COLO829 (cell line): ENCODE measurements at places on chromosomes 1 and 21.

- no peak for DNase-seq
Measured at GRCh38 chr1:185907246-185907645, 173.1 kb downstream of the HMCN1 start.

DNA sequence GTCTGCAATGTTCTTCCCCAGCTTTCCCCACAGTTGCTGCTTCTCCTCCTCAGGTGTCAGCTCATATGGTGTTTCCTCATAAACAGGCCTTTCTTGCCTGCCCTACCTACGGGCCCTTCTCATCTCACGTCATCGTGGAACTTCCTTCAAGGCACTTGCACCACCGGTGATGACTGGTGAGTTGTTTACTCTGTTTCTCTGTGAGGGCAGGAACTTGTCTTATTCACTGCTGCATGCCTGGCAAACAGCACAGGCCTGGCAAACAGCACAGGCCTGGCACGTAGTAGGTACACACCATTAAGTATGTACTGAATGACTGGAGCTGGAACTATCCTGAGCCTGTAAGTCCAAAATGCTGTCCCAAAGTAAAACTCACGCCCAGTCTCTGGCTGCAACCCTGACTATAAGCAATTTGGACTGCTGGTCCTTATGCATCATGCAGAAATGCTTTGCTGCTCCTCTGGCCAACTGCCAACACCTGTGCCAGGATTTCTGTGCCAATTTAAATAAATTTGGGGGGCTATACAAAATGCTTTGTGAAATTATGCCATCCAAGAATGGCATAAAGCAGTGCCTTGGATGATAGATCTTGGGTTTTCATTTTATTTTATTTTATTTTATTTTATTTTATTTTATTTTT is 25.7 kb downstream of the STK40 start:
- no peak for DNase-seq

GRCh38 chr1:184507604-184508280 is 120.9 kb downstream of the C1orf21 start:
- DNase-seq: no peak

- no peak for DNase-seq
Measured at GRCh38 chr1:1552263-1552639, 11.8 kb upstream of the TMEM240 start.

- no peak for DNase-seq
Measured at GRCh38 chr1:96688767-96689166, 32.8 kb upstream of the PTBP2 start.

DNA sequence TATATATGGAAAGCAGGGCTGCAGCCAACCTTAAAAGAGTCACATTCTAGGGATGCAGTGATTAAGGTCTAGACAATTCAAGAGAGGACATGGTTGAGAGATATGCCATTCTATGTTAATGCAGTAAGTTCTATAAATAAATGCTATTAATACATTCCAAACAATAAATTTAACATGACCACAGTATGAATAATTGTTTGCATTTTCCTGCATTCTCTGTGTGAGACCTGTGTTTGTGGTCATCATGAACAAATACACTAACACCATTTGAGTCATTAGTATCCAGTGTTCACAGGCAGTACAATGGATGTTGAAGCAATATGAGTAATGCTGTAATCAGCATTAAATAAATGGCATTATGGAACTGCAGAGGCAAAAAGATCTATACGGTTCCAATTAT is 5.5 kb upstream of the ZRANB2 start:
- DNase-seq: no peak

- DNase-seq: no peak
Measured at GRCh38 chr1:11345971-11346715, 73.1 kb downstream of the UBIAD1 start.

DNA sequence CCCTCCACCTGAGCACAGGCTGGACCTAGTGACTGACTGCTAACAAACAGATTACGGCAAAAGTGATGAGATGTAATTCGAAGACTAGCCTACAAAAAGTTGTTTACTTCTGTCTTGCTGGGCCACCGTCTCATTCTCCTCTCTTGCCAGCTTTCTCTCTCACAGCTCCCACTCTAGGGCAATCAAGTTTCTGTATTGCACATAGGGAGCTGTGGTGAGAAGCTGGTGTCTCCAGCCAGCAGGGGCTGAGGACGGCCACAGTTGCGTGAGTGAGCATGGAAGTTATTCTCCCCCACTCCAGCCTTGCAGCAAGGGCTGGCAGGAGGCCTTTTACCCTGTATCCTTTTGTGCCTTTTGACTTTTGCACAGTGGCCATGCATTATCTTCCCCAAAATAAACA is 8.6 kb upstream of the COL6A2 start:
- no peak for DNase-seq

DNA sequence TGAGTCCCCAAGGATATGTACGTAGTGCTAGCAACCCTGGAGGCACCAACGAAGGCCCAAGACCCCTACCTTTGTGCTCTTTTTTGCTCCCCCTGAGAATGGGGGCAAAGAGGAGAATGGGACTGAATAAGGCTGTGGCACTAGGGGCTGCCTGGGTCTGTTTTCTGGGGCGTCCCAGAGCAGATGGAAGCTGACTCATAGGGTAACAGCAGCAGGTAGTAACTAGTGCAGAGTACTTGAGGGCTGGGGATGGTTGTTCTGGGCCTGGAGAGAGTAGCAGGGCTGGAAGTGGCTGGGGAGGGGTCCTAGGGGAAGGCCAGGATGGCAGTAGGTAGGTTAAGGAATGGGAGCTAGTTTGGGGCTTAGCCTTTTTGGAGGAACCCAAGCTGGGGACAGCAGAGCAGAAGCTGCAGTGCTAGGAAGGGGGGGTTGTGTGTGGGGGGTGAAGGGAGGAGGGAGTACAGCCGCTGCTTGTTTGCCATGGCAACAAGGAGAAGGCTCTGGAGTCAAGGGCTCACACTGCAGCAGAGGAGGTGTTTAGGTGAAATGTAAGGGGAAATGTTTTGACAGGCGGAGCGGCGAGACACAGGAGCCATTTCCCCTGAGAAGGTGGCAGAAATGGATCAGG is 1.8 kb downstream of the NCDN start:
- no peak for DNase-seq

GRCh38 chr1:88784551-88784950 is 100.5 kb downstream of the PKN2 start:
- no peak for DNase-seq

DNA sequence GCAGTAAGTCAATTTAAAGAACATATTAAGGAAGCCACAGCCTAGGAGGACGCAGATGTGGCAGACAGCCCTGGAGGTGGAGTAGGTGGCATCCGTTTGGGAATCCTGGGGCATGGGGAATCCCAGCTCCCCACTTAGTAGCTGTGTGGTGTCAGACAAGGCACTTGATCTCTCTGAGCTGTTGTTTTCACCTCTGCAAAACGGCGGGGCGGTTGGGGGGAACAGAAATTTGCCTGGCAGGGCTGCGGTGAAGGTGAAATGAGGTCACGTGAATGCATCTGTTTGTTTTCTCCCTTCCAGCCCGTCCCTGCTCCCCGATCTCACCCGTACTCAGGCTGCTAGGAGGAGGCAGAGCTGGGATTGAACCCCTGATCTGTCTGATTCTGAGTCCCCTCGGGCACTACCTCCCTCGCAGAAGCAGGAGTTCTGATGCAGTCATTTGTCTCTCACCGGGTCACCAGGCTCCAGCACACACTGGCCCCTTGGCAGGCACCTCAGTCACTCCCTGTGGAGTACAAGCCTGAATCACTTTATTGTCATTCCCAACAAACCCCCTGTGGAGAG is 2.2 kb upstream of the LAPTM5 start:
- DNase-seq: no peak

- DNase-seq: no peak
Measured at GRCh38 chr1:67843746-67844145, 10.5 kb upstream of the GNG12 start.

- no peak for DNase-seq
Measured at GRCh38 chr1:208682664-208683013, 438.5 kb upstream of the PLXNA2 start.

DNA sequence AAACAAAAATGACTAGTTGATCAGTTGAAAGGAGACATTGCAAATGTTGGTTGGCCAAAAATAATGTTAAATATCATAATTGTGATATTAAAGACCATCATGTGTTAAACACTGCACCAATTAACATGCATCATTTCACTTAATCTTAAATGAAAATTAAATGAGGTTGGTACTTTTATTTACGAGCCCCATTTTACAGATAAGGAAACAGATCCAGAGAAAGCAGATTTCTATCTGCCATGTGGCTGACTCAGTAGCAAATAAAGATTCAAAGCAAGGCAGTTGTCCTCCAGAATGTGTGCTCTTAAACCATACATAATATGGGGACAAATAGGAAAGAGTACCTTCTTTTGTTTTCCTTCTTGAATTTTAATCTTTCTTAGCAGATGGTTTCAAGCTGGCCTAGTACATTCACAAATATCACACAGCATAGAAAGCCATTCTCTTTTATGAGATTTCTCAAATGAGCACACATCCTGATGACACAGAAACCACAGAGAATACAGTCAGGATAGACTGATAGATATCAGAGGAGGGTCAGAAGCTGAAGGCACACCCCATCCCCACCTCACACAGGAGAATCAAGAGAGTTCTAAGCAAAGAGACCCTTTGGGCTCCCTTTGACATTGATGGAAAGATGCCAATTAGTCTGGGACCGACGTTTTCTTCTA is 647.9 kb upstream of the CAMK1G start:
- no peak for DNase-seq

GRCh38 chr1:232844791-232845190 is 39.6 kb downstream of the MAP10 start:
- no peak for DNase-seq

DNA sequence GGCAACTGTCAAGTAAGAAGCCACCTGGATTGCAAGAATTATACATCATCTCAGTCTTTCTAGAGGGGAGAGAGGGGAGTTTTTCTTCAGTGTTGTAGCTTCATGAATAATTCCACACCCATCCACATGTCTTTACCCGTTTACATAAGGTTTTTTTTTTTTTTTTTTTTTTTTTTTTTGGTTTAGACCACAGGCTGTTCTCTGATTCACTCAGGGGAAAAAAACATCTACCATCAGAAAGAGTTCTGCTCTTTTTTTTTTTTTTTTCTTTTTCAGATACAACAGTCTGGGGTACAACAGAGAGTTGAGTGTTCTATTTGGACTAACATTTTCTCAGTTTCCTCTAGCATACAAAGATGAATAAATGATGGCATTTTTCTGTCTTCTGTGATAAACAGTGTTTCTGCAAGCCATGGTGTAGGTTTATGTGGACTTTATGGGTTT is 4.9 kb upstream of the KIF14 start:
- DNase-seq: peak; percentile 84

- no peak for DNase-seq
Measured at GRCh38 chr1:119226913-119227312, 86.5 kb upstream of the WARS2 start.

- no peak for DNase-seq
Measured at GRCh38 chr1:202293569-202293968, 48.2 kb downstream of the UBE2T start.

DNA sequence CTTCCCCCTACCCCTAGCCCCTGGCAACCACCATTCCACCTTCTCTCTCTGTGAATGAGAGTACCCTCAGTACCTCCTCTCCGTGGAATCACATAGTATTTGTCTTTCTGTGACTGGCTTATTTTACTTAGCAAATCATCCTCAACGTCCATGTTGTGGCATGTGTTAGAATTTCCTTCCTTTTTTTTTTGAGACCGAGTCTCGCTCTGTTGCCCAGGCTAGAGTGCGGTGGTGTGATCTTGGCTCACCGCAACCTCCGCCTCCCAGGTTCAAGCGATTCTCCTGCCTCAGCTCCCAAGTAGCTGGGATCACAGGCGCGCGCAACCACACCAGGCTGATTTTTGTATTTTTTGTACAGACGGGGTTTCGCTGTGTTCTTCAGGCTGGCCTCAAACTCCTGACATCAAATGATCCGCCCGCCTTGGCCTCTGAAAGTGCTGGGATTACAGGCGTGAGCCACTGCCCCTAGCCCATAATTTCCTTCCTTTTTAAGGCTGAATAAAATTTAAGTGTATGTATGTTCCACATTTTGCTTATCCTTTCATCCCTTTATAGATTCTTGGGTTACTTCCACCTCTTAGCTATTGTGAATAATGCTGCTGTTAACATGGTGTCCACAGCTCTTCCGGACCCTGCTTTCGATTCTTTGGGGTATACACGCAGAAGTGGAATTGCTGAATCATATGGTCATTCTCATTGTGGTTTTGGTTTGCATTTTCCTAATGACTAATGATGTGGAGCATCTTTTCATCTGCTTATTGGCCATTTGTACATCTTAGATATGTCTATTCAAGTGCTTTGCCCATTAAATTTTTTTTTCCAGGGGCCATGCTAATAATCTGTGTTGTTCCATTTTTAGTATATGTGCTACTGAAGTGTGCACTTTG is 32.3 kb downstream of the ERRFI1 start:
- no peak for DNase-seq

DNA sequence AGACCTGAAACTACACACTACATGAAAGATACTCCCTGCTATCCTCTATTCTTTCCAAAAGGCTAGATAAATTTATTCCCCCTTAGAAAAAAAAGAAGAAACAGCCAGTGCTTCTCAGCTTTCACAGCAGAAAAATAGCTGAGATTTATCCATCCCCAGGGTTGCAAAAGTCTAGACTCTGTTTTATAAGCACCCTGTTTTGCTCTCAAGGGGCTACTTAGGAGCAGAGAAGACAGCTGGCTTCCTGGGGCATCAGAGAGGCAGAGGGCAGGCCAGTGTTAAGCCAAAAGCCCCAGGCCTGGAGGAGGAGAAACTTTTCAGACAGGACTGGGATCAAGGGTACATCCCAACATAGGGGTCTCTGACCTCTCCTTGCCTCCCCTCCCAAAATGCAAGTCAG is 3.9 kb downstream of the LAMB3 start:
- DNase-seq: no peak

GRCh38 chr1:50183378-50184133 is 74.8 kb downstream of the ELAVL4 start:
- no peak for DNase-seq

DNA sequence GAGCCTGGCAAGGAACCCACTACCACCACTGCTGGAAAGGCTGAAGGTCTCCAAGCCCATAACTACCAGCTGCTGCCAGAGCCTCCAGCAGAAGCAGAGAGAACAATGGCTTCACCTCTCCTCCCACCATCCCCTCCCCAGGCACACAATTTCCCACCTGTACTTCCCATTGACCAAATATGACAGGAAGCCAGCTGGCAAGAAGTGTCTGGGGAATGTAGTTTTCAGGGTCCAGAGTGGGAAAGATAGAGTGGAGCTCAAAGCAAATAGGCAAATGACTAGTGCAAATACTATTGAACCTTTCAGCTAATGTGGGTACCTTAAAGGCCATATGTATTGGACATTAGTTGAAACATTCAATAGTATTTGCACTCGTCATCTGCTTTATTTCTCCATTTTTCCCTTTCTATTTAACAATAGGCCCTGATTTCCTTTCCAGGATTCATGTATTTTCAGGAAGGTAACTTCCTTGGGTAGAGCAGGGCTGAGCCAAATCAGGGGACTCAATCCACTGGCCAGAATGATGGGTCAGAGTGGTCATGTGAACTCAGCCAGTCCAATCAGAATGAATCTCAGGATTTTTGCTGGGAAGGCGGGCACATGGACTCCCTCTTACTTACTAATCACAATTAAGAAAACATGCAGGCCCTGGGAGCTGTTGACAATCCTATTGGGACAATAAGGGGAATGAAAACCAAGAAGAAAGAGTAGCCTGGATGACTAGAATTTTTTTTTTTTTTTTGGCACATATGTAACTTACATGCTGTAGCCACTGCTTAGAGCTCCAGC is 12.1 kb upstream of the NFYC start:
- DNase-seq: no peak

- DNase-seq: no peak
Measured at GRCh38 chr1:200739702-200740570, 1.2 kb downstream of the CAMSAP2 start.

- no peak for DNase-seq
Measured at GRCh38 chr21:28742527-28742926, 250.2 kb downstream of the LTN1 start.
